HEK293T (cell line): ENCODE measurements at places on chromosomes 16 and 17.

GRCh38 chr17:79777120-79777893 is 641 bp upstream of the CBX2 start:
- DNase-seq: no peak

- DNase-seq: no peak
Measured at GRCh38 chr17:48893646-48894508, 1.3 kb downstream of the ATP5MC1 start.

DNA sequence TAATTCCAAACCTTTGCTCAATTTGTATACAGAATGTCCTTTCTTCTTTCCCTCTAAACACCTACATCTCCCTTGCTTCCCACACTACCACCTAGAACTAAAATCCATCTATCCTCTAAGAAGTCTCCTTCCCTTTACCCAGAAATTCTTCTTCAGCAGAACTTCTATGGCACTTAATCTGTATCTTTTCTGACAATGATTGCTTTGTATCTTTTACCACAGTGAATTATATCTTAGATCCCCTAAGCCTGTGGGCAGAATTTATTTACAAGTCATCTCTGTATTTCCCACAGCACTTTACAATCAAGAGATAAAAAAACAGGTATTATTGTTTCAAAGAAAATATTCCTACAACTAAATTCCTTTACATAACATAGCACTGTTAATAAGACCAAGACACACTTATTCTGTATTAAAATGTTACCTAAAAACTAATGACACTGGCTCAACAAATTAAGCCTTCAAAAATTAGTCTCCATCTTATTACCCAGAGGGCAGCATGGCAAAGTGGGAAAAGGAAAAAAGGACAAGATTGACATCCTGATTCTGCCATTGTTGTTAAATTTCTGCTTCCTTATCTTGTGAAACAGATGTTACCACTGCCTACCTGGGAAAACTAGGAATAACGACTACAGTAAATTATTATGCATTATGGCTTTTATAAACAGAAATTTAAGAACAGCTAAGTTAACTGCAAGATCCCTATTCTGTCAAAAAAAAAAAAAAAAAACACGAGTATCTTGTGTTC is 42.8 kb downstream of the KANSL1 start:
- no peak for DNase-seq

- DNase-seq: no peak
Measured at GRCh38 chr17:66943484-66943883, 21.0 kb upstream of the CACNG4 start.

GRCh38 chr17:53353919-53354351 is 468.8 kb upstream of the KIF2B start:
- no peak for DNase-seq

DNA sequence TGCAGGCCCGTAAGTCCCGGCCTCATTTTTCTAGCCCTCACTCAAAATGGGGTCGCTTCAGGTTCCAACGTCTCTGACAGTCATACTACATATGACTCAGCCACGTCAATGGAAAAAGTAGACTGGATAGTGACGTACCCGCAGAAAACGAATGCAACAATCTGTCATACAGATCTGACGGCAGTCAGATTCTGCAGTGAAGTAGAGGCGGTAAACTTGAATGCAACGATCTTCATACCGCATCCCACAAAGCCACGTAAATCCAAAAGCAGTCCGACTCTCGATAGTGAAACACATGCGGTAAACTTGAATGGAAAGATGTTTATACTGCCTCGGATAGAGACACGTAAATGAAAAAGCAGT is 38.4 kb upstream of the ARL4D start:
- DNase-seq: no peak

DNA sequence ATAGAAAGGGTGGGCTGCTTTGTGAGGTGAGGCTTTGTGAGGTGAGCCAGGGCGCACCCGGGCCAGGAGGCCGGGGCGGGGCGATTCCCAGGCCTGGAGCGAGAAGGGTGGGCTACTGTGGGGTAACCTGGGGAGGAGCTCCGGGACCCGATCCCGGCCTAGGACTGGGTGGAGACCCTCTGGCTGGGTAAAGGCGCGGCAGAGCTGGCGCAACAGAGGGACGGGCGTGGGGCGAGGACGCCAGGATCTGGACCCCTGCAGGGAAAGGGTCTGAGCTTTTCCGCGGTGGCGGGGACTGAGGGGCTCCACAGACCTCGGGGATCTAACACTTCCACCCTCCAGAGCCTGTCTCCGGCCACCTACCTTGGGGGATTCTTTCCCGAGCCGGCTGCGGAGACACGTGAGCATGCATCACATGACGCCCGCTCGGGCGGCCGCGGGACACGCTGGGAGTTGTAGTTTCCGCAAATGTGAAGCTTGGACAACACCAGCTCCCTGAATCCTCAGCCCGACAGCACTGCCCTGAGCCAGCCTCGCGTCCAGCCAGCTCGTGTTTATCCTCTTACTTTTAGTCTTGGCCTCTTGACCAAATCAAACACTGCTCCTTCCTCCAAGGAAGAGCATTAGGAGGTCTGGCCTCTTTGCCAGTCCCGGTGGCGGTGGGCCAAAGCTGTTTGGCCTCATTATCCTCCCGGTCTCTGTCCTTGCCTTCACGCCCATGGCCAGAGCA is at the start of gene SLC38A7:
Gene SLC38A7, minus strand, starts transcription at position 417 of the 730 bp plus-strand sequence. CDS start 4,644 bp downstream, outside the sequence.
- peak; percentile 95 for DNase-seq

DNA sequence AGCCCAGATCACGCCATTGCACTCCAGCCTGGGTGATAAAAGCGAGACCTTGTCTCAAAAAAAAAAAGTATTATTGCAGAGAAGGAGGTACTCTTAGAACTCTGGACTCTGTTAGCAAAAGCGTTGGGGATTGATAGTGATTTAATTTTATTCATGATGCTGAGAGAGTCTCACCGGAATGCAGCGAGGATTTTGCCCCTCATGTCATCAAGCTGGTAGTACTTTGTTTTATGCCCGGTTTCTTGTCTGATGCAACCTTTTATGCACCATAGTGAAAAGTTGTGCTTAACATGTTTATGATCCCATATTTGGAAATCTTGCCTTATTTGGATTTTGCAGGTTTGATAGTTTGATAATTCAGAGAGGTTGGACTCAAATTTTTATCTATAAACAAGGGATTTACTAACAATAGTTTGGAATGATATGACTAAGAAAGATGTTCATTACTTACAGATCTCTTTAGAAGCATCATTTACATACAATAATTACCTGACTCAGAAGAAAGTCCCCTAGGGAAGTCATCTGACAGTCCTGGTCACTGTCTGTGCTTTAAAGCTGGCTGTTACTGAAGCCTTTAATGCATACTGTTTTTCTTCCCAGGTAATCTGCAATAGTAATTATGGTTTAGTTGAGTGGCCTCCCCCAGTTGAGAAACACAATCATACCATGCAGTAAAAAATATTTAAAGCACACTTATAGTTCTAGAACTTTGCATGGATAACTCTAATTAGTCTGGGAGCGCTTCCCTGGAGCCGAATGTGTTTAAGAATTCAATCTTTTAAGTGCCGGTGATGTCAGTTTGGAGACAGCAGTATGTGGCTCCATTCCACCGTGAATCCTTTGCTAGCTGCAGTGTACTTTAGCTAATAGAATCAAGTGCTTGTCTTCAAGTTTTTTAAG is 120.9 kb downstream of the PRKCA start:
- no peak for DNase-seq

DNA sequence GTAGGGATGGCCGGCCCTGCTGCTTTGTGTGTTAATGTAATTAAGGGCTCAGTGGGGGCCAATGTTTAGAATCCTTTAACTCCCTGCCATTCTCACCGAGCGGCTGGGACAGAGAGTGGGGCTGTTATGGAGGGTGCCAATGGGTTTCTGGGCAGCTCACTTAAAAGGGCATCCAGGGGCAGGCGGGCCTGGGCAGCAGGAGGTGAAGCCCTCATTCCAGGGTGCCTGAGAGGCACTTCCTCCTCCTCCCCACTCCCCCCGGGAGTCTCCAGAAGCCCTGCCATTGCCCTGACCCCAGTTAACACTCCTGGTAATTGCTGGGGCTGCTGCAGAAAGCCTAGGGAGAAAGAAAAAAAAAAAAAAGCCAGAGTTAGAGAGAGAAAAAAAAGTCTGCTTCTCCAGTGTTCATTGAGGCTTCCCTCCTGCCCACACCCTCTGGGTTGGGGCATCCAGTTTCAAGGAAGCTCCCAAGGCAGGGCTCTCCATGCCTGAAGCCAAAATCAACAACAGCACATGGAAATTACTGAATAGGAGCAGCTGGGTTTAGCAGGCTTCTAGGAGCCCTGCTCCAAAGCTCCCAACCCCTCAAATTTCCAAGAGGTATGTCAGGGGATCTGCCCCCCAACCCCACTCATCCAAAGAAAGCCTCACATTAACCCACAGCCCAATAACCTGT is 28.0 kb downstream of the CUEDC1 start:
- DNase-seq: no peak

DNA sequence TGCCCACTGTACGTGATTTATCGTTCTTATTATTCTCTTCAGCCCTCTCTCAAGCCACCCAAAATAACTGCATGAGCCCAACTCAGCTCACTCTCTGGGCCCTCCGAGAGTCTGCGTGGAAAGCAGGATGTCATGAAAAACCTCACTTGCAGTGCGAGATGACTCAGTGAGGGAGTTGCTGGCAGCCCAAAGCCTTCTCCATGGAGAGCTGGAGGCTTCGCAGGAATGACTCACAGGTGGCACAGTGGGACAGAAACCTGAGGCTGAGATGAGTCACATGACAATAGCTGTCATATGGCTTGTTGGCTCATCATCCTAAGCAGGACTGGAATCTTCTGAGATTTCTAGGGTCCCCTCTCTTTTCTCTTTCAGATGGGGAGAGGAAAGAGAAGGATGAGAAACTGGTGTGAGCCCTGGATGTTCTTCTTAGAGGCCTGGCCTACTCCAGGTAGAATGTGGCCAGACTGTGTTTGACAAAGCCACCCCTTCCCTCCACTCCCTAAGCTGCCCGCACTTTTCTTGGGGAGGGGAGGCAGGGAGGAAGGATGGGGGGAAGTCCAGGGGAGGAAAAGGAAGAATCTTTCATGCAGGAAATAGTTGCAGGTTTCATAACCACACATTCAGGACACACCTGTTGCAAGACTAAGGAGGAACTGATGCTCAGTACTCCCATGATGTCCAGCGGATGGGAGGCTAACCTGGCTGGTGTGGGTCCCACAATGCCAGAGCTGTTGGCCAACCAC is 160.6 kb upstream of the RPL38 start:
- DNase-seq: peak; percentile 46

DNA sequence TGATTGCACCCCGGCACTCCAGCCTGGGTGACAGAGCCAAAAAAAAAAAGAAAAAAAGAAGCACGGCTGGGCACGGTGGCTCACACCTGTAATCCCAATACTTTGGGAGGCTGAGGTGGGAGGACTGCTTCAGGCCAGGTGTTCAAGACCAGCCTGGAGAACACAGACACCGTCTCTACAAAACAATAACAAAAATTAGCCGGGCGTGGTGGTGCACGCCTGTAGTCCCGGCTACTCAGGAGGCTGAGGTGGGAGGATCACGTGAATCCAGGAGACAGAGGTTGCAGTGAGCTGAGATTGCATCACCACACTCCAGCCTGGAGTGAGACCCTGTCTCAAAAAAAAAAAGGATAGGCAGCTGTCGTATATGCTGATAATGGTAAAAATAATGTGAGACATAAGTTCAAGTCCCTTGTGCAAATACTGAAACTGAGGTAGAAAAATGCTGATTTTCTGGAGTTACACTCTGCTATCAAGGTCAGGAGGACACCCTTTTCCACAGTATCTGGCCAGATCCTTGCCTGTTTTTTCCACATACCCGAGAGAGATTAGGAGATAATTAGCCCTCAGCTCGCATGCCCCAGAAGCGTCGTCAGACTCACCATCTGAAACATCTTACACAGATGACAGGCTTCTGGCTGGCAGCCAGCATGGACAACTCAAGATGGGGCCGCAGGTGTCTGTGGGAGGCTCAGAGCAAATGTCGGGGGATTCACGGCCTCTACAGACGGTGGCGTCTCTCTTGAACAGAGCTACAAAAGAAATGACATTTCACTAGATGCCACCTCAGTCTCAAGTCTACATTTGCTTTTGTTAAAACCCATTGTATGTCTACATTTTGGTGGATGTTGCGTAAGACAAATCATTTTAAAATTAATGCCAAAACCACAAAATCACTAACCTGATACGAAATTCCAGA is 36.8 kb downstream of the WDR45B start:
- DNase-seq: no peak

- no peak for DNase-seq
Measured at GRCh38 chr17:58339755-58340404, 11.3 kb upstream of the TSPOAP1 start.

- no peak for DNase-seq
Measured at GRCh38 chr16:83940630-83941378, 12.2 kb upstream of the OSGIN1 start.
